GM23248 (cell line): ENCODE measurements at places on chromosomes 13 and 19.

DNA sequence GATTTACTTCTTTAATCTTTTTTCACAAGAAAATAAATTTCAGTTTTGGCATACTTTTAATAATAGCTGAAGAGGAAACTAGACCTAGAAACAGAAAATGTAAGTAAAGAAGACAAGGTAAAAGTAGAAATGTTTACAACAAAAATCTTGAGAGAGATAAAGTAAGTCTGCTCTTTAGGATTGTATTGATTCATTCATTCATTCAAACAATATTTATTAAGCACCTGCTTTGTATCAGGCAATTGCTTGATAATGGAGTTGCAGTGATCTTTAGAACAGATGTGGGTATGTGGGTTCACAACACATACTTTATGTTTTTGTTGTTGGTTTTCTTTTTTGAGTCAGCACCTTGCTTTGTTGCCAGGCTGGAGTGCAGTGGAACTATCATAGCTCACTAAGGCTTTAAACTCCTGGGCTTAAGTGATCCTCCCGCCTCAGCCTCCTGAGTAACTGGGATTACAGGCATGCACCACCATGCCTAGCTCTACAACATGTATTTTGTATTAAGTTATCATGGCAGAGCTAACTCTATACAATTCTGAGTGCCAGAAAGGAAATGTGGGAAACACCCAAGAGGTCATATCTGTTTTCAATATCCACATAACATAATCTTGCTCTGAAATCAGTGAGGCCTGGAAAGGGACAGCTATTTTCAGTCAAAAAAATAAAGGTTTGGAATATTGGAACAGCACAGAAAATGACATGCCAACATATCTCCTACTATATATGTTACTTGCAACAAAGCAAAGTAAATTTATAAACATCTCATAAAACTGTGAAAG lies 8.8 kb upstream of the SPART start:
- DNase-seq, result no peak

GRCh38 chr19:16295057-16295456 lies 29.6 kb upstream of the KLF2 start:
- DNase-seq, result peak; percentile 27

DNA sequence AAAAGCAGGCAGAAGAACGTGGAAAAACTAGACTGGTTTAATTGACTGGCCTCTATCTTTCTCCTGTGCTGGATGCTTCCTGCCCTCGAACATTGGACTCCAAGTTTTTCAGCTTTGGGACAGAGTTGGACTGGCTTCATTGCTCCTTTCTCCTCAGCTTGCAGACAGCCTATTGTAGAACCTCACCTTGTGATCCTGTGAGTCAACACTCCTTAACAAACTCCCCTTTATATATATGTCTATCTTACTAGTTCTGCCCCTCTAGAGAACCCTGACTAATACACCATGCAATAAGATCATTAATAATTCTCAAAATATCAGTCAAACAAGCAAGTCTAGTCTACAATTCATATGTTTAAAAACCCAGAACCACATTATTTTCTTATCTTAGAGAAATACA lies 662.4 kb downstream of the TBC1D4 start:
- no peak for DNase-seq

DNA sequence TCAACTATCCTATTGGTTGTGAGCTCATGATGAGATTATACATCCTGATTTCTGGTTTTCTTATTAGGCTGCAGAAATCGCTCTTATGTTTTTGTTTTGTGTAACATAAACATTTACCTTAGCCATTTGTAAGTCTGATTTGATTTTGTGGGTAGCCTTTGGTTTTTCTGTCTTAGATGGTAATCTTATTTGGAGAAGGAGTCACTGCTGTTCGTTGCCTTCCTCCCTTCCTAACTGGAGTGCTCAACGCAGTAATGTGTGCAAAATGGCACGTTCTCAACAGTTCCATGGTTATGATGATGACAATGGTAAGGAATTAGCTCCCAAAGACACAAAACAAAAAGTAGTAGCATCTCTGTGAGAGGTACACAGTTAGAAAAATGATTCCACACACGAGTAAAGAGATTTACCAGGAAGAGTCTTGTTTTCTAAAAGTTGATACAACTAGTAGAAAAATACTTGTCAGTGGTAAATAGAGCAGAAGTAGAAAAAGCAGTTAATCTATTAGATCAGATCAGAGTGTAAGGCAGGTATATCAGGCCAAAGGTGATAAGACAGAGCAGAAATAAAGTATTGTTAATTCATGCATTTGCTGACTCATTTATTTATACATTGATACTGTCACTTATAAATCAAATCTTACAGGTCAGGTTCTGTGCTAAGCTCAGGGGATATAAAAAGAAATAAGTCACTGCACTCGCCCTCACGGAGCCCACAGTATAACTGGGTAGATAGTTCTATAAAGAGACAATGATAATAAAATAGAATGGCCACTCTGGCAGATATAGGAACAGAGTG lies 270.0 kb downstream of the NALCN start:
- no peak for DNase-seq

DNA sequence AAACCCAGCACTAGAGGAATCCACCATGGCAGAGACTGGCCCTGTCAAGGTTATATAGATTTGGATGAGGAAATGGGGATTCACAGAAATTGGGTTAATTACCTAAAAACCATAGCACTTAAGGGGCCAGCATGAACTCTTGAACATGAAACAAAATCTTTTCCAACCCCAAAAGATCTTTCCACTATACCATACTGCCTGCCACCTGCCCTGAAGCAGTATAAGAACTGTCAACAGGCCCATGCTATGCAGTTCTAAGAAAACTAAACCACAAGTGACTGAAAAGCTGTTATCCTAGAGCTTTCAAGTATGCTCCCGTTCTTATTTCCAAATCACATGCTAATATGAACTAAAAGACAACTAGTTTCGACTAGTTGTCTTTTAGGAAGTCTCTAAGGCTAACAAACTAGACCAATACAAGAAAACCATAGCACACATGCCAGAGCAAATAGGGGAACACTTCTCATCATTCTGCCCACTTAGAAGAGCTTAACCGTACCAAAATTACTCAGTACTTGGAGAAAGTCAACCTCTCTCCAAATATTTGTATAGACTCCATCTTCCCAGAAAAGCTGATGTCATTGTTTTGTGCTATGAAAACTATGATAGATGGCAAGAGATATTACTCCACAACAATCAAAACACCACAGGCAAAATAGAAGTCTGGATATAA lies 27.5 kb downstream of the HSPH1 start:
- DNase-seq, result no peak

DNA sequence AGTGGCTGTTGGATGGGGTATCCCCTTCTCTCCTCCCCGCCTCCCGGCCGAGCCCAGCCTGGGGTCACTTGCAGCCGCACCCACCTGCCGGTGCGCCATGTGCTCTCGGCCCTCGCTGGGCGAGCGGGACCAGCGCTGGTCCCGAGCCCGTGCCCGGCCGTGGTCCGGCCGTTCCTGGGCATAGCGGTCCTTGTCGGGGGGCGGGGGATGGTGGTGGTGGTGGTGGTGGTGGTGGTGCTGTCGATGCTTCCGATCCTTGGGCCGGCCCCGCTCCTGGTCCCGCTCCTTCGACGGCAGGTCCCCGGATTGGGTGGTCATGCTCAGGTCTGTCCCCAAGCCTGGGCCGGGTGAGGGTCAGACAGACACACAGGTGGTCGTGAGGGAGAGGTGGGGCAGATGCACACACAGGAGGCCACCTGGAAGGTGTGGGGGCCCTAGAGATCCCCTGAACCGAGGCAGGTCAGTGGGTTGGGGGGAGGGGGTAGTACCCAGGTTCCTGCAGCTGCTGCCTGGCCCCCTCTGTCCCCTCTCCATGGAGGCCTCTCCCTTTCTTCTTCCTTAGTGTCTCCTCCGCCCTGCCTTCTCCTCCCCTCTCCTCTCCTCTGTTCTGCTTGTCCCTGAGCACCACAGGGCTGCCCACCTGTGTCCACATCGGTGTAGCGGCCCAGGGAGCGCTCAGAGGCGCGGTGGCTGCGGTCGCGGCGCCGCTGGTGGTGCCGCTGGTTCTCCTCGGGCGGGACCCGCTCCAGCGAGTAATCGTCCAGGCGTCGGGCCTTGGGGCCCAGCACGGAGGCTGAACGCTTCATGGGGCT lies 58.7 kb downstream of the IER2 start:
- peak; percentile 12 for DNase-seq

- DNase-seq, result peak; percentile 53
Observed at GRCh38 chr13:20711301-20712044, 8.0 kb downstream of the IL17D start.

DNA sequence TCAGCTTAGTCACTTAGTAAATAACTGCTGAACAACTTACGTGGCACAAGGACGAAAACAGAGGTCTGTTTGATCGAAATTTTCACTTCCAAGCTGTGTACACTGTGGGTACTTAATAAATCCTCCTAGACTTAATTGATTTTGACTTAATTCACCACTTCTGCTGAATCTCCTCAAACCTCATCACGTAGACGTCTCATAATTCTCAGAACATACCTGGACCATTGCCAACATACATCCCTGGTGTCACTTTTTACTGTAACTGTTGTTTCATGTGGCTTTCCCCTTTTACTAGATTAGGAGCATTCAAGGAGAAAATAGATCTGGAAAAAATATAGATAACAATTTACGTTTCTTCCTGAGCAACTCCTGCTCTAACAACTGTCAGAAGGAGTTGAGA lies 105.0 kb downstream of the MBNL2 start:
- DNase-seq, result no peak

- no peak for DNase-seq
Observed at GRCh38 chr19:46134527-46134926, 10.0 kb upstream of the IGFL3 start.

DNA sequence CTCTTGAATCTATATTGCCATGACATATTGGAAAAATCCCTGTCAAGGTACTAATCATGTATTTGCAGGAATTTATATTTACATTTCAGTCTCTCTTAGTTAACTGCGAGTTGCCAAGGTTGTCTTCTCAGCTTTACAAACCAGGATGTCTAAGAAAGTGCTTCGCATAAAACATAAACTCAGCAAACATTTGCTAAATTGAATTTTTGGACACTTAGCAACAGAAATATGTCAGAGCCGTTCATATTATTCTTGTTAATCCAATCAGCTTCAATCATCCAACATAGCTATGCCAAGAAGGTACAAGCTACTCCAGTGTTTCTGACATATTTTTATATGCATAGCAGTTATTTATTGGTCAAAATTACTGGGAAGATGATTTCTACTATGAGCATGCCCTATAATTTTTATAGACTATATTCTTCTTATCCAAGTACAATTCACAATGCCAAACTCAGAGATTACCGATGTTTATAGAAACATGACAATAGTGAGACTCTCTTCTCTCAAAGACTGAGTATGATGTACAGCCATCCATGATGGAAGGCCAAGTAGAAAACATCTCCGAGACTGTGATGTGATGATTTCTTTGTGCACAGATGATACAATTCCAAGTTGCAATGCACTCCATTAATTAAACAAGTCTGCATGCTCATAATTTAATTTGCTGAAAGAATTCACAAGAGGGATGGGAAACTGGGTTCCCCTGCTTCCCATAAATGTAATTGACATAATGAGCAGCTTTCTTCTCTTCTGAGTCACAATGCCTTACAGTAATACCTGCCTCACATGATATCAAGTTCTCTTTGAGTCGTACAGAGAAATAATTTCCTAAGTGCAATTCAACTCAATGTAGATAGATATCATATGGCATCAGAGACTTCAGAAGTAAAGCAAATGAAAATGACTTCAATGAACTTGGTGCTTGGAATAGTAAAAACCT lies 776.3 kb downstream of the EFNB2 start:
- DNase-seq, result no peak

DNA sequence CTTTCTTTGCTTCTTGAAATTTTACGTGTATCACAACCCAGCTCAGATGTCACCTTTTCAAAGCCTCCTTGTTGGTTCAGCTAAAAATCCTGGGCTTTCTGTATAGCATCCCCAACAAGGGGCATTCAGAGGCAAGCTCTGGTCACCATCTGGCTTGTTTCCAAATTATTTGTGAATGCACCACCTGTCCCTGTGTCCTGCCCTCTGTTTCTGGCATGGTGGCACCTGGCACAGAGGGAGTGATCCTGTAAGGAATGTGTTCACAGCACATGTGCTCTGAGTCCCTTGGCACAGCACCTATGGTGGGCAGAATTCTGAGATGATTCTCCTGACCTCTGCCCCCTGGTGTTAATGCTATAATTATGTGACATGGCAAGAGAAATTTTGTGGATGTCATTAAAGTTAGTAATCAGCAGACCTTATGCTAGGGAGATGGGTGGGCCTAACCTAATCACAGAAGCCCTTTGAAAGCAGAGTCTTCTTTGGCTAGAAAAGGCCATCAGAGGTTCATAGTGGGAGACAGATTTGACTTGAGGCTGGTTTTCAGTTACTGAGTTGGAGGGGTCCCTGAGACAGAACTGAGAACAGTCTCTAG lies 76.3 kb downstream of the ZNF429 start:
- DNase-seq, result no peak
